Mesothelial cell of epicardium (in vitro differentiated cells): ENCODE measurements at places on chromosomes 1 and 21. TPM values are rescaled to one million over a fixed set of nuclear protein-coding genes. Genes with fewer than 3 reads are reported as not detected.
A peak's percentile ranks its signal among the peaks of the same experiment; 100 is the strongest.

- H3K27ac ChIP-seq: no peak overlapping the region
- no peak overlapping the region for H3K4me3 ChIP-seq
- no peaks in the 10 kb centered on the region for H3K27me3 ChIP-seq
- peaks cover 12% of the 10 kb centered on the region for H3K4me1 ChIP-seq
These were observed 21.3 kb downstream of the UROD start for GRCh38 chr1:45033356-45033755.

DNA sequence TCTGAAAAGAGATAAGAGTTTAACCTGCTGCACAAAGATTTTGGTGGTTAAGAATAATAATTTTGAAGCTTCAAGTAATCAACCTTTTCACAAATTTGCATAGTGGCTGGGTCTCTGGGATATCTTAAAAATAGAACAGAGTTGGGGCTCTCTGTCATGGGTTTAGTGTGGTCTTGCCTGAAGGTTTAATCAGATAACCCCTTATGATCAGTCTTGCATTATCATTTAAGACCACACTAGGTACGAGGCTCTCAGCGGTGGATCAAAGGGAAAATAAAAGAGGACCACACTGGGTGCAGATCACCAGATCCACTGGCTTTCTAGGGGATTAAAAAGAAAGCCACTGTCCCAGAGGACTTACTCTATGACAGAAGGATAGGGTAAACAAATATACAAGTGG lies 19.5 kb downstream of the LRRC8C start:
- H3K4me1 ChIP-seq: no peaks in the 10 kb centered on the region
- no peak for DNase-seq
- no peak overlapping the region for H3K4me3 ChIP-seq

DNA sequence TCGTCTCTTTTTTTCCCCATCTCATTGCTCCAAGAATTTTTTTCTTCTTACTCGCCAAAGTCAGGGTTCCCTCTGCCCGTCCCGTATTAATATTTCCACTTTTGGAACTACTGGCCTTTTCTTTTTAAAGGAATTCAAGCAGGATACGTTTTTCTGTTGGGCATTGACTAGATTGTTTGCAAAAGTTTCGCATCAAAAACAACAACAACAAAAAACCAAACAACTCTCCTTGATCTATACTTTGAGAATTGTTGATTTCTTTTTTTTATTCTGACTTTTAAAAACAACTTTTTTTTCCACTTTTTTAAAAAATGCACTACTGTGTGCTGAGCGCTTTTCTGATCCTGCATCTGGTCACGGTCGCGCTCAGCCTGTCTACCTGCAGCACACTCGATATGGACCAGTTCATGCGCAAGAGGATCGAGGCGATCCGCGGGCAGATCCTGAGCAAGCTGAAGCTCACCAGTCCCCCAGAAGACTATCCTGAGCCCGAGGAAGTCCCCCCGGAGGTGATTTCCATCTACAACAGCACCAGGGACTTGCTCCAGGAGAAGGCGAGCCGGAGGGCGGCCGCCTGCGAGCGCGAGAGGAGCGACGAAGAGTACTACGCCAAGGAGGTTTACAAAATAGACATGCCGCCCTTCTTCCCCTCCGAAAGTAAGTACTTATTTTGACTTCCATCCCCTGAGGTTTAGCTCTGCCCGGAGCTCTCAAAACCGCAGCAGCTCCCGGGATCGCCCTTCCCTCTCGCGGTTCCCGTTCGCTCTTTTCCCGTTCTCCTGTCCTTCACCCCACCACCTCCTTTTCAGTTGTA lies 1.5 kb downstream of the TGFB2 start:
- no peak overlapping the region for H3K4me3 ChIP-seq
- H3K4me1 ChIP-seq: peaks cover 48% of the 10 kb centered on the region
- no peak for DNase-seq
- H3K27me3 ChIP-seq: peaks cover 9% of the 10 kb centered on the region
- no peaks in the 10 kb centered on the region for H3K36me3 ChIP-seq
- H3K27ac ChIP-seq: peak overlapping the region; percentile 87

- H3K27ac ChIP-seq: peak within 1 kb of the TSS; percentile 96
- DNase-seq: peak; percentile 91
- H3K27me3 ChIP-seq: no peaks in the 10 kb centered on the region
- peaks cover 16% of the 10 kb centered on the region for H3K4me1 ChIP-seq
- peak within 1 kb of the TSS; percentile 91 for H3K4me3 ChIP-seq
These were observed at the start of gene SYNJ1 for GRCh38 chr21:32727687-32728455. TSS of gene SYNJ1 (minus strand) at chr21:32728013. CDS start at chr21:32726895, 1,118 bp downstream.

CLDN17 gene
- not detected in 3 replicates for total RNA-seq

DENND2C gene
- total RNA-seq: 2.2 to 2.4 TPM (median 2.3 TPM) in 3 replicates

DNA sequence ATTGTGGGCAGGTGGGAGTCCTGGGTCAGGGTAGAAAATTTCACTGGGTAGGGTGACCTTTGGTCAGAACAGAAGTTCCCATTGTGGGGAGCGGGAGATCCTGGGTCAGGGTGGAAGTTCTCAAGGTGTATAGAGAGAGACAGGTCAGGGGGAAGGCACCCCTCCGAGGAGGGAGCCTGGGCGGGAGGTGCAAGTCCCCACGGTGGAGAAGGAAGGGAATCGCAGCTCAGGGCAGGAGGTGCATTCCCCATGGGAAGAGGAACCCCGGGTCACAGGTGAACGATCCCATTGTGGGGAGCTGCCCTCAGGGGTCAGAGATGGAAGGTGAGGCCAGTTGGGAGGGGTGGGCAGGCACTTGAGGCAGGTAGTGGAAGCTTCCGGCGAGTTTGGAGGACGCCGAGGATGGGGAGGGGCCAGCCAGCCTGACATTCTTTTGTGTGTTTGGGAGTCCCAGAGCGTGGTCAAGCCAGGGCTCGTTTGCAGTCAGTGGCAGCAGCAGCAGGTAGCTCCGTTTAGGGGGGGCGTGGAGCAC lies 637 bp downstream of the LYPLA2 start:
- no peaks in the 10 kb centered on the region for H3K27me3 ChIP-seq
- DNase-seq: no peak
- peaks cover 20% of the 10 kb centered on the region for H3K4me1 ChIP-seq
- peak overlapping the region; percentile 99 for H3K4me3 ChIP-seq
- H3K27ac ChIP-seq: peak overlapping the region; percentile 94
- H3K36me3 ChIP-seq: peaks cover 18% of the 10 kb centered on the region

DNA sequence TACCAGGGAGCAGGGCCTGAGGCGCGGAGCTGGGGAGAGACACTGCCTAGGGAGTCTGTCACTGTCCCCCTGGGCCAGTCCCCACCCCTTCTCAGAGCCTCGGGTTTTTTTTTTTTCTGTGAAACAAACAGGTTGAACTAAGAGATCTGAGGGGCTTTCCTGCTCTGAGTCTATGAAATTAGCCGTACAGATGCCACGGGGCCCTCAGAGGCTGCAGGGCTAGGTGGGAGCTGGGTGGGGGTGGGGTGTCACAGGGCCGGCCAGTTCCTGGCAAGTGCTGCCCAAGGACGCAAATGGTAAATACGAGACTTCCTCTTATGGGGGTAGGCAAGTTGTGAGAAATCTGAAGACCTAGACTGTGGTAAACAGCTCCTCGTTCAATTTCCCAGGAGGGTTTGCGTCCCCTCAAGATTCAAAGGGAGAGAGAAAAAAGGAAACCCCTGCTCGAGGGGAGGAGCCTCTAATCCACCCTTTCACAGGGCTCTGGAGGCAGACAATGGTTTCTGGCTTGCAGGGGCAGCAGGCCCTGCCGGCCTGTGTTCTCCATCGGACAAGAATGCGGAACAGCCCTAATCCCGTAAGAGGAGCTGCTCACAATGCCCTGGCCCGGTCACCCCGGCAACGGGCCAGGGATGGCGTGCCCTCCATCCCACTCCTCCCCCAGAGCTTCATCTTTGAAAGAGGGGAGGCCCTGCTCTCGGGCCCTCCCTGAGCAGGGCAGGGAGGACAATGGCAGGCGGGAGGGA lies 7.8 kb downstream of the NUAK2 start:
- no peak for DNase-seq
- H3K4me1 ChIP-seq: peaks cover 52% of the 10 kb centered on the region
- peak overlapping the region; percentile 55 for H3K4me3 ChIP-seq
- H3K27ac ChIP-seq: peak overlapping the region; percentile 99
- H3K27me3 ChIP-seq: no peaks in the 10 kb centered on the region

TP73 gene
- 1.0 to 1.4 TPM (median 1.2 TPM) in 3 replicates for total RNA-seq

GABPB2 gene
- 10.5 to 11.9 TPM (median 11.6 TPM) in 3 replicates for total RNA-seq

TCEA3 gene
- 8.0 to 10.0 TPM (median 9.9 TPM) in 3 replicates for total RNA-seq

- no peak overlapping the region for H3K4me3 ChIP-seq
- no peak overlapping the region for H3K27ac ChIP-seq
- DNase-seq: no peak
- no peaks in the 10 kb centered on the region for H3K4me1 ChIP-seq
- H3K27me3 ChIP-seq: no peaks in the 10 kb centered on the region
These were observed 56.8 kb downstream of the RPRD2 start for GRCh38 chr1:150420560-150421265.

- H3K27me3 ChIP-seq: peaks cover 14% of the 10 kb centered on the region
- H3K27ac ChIP-seq: no peak overlapping the region
- no peak overlapping the region for H3K4me3 ChIP-seq
- no peak for DNase-seq
- H3K36me3 ChIP-seq: peaks cover 2% of the 10 kb centered on the region
- H3K4me1 ChIP-seq: peaks cover 30% of the 10 kb centered on the region
These were observed 34.5 kb downstream of the OR10R2 start for GRCh38 chr1:158506369-158506987.

LRRIQ3 gene
- total RNA-seq: 0.29 to 0.51 TPM (median 0.47 TPM) in 3 replicates

- no peak for DNase-seq
- H3K4me3 ChIP-seq: no peak overlapping the region
- no peak overlapping the region for H3K27ac ChIP-seq
- H3K27me3 ChIP-seq: no peaks in the 10 kb centered on the region
- H3K4me1 ChIP-seq: no peaks in the 10 kb centered on the region
These were observed 511.1 kb upstream of the ADGRL4 start for GRCh38 chr1:79517470-79518224.

HCN3 gene
- 12.9 to 13.6 TPM (median 13.1 TPM) in 3 replicates for total RNA-seq

SPRR2D gene
- total RNA-seq: not detected in 3 replicates

LCA5L gene
- 0.86 to 1.6 TPM (median 1.3 TPM) in 3 replicates for total RNA-seq

DNA sequence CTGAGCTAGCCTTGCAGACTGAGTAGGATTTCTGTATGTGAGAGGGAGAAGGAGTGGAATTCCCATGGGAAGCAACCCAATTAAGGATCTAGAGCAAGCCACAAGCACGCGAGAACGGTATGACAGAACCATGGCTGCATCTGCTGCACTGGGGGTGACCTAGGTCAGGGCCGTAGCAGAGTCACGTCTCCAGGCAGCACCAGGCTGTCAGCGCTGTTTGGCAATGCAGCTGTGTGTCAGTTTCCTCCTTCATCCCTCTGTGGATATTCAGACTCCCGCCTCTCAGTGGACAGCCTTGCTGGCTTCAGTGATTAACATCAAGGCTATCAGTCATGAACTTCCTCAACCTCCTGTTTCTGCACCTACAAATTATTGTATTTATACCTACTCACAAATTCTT lies 118.1 kb upstream of the PPP2R5A start:
- DNase-seq: no peak
- no peaks in the 10 kb centered on the region for H3K4me1 ChIP-seq
- H3K27ac ChIP-seq: no peak overlapping the region
- no peaks in the 10 kb centered on the region for H3K36me3 ChIP-seq

- DNase-seq: no peak
- H3K36me3 ChIP-seq: peaks cover 26% of the 10 kb centered on the region
- no peaks in the 10 kb centered on the region for H3K4me1 ChIP-seq
- H3K27me3 ChIP-seq: no peaks in the 10 kb centered on the region
- H3K27ac ChIP-seq: no peak overlapping the region
These were observed 172.8 kb downstream of the FAF1 start for GRCh38 chr1:50787266-50787665.

DNA sequence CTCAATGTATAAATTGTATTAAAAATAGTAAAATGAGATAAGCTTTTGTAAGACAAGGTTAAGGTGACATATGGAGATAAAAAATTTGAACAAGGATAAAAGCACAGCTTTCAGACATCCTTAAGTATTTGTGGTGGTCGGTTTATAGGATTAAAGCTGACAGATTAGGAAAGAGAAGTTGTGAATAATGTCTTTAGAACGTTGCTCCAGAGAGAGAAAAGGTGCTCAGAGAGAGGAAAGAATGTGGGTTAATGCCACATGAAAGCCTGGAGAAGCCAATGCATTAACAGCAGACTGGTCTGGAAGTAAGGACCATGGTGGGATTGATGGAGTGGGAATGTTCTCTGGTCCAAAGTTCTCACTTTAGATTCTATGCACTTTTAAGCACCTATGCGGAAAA lies 44.8 kb downstream of the ATP6V1G3 start:
- H3K4me3 ChIP-seq: no peak overlapping the region
- peaks cover 21% of the 10 kb centered on the region for H3K4me1 ChIP-seq
- DNase-seq: no peak
- no peaks in the 10 kb centered on the region for H3K27me3 ChIP-seq

- no peak for DNase-seq
- peaks cover 12% of the 10 kb centered on the region for H3K4me1 ChIP-seq
- H3K27me3 ChIP-seq: no peaks in the 10 kb centered on the region
- H3K36me3 ChIP-seq: no peaks in the 10 kb centered on the region
- H3K4me3 ChIP-seq: no peak overlapping the region
These were observed 81.7 kb upstream of the ATP1B1 start for GRCh38 chr1:169024800-169025271.

- H3K4me3 ChIP-seq: no peak overlapping the region
- DNase-seq: no peak
- H3K4me1 ChIP-seq: no peaks in the 10 kb centered on the region
- no peaks in the 10 kb centered on the region for H3K36me3 ChIP-seq
- H3K27me3 ChIP-seq: peaks cover 11% of the 10 kb centered on the region
- no peak overlapping the region for H3K27ac ChIP-seq
These were observed 16.5 kb upstream of the MAN1C1 start for GRCh38 chr1:25599969-25600610.

NTMT2 gene
- 0.23 TPM in 1 of 3 replicates, not detected in the others for total RNA-seq

PADI1 gene
- 0.09 TPM in 1 of 3 replicates, not detected in the others for total RNA-seq

DNA sequence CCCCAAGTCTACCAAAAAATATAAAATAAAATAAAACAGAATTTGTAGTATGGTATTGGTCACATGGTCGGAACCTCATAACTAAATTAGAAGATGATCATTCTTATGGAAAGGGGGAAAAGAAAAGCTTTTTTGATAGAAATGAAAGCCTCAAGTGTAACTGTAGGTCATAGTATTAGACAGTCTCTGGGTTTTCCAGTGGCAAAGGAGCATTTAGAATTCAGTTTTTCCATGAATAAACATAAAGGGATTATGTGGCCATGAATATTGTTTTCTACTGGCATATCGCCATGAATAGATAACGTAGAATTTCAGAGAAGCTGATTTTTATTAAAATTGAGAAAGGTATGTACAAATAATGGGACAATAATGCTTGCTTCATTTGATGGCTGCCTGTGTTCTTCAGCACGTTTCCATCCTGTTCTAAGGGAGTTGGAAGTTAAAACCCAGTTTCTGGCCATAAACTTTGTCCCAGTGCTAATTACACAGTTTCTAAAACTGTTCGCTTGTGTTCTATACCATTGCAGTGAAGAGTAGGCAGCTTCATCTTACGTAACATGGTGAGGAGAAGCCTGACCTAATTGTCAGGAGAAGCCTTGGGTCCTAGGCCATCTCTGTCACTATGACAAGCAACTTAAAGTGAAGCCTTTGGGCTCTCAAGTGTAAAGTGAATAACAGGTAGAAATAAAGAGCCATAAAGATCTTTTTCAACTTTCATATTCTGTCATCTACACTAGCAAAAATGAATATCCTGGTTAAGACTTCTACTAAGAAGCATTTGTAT lies 70.5 kb upstream of the PGD start:
- H3K36me3 ChIP-seq: peaks cover 30% of the 10 kb centered on the region
- DNase-seq: no peak
- no peaks in the 10 kb centered on the region for H3K27me3 ChIP-seq
- H3K4me1 ChIP-seq: peaks cover 10% of the 10 kb centered on the region
- no peak overlapping the region for H3K4me3 ChIP-seq

OR10Z1 gene
- not detected in 3 replicates for total RNA-seq

LRP8 gene
- total RNA-seq: 18.2 to 19.9 TPM (median 19.2 TPM) in 3 replicates

GRCh38 chr1:25450891-25451290 lies 20.2 kb downstream of the MACO1 start:
- no peaks in the 10 kb centered on the region for H3K27me3 ChIP-seq
- no peak overlapping the region for H3K27ac ChIP-seq
- H3K4me1 ChIP-seq: peaks cover 15% of the 10 kb centered on the region
- no peak overlapping the region for H3K4me3 ChIP-seq

HSPA6 gene
- 0.13 to 0.38 TPM (median 0.25 TPM) in 3 replicates for total RNA-seq
